ENCODE measurements at places on chromosomes 1 and 21.

GRCh38 chr1:238710697-238711096 lies 675.7 kb upstream of the CHRM3 start:
- no peak for DNase-seq

GRCh38 chr1:31703431-31704270 lies at the start of gene COL16A1:
Gene COL16A1, minus strand, starts transcription at chr1:31704017. Its CDS starts 1,824 bp downstream, at chr1:31702193.
- DNase-seq: no peak

DNA sequence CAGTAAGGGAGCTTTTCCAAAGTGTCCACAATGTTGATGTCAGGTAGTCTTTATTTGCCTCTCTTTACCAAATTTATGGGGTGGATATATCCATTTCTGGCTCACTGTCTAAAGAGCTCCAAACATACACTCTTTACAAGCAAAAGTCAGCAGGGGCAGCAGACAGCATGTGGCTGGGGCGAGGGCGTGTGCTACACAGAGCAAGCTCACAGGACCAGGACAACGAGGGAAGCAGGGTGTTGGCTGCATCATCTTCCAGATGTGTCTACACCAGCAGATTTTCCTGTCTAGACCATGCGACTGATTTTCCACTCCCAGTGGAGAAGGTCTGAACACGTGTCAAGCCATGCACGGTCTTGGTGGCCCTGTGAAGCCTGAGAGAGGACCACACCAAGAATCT lies 123.8 kb downstream of the TRABD2B start:
- DNase-seq: no peak

DNA sequence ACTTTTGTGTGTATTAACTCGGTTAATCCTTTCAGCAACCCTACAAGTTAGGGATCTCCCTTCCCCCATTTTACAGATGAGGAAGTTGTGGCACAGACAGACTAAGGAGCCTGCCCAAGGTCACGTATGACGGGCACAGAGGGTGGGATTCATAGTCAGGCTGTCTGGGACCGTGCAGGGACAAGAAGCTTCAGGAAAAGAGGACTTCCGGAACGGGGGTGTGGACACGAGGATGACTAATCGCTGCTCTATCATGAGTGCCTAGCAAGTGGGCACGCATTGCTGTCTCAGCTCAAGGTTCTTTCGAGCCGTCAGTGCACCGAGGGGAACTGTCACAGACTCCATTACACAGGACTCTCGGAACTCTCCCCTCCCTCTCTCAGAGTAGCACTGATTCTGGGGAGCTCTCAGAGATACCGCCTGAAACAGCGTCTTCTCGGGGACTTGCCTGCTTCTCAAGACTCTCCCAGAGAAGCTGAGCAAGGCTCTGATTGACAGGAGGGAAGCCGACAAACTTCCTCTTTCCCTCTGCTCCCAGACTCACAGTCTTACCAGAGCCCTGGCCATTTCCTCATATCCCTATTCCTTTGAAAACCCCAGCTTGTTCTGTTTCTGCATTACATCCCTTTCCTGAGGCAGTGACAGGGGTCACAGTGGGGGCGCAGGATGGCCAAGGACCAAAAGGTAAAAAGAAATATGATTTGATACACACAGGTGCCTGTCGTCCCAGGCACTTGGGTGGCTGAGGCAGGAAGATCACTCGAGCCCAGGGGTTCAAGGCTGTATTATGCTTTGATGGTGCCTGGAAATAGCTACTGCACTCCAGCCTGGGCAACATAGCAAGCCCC lies 14.4 kb downstream of the FHAD1 start:
- DNase-seq: no peak

DNA sequence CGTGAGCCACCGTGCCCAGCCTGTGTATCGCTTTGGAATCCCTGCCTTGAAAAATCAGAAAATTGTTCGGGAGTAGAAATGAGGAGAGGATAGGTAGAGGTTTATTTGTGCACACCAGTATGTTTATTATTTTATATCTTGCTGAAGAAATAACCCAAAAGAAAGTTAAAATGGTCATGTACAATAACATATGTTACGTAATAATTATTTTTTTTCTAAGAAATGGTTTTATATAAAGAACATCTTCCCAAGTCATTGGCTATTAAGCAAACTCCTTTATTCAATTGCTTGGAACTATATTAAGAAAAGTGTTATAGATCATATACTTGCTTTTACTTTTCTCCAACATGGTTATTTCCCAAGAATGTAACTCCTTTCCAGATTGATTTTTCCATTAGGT lies 171.8 kb downstream of the PHTF1 start:
- no peak for DNase-seq

GRCh38 chr1:207025146-207025880 lies 7.2 kb downstream of the C1orf116 start:
- no peak for DNase-seq

DNA sequence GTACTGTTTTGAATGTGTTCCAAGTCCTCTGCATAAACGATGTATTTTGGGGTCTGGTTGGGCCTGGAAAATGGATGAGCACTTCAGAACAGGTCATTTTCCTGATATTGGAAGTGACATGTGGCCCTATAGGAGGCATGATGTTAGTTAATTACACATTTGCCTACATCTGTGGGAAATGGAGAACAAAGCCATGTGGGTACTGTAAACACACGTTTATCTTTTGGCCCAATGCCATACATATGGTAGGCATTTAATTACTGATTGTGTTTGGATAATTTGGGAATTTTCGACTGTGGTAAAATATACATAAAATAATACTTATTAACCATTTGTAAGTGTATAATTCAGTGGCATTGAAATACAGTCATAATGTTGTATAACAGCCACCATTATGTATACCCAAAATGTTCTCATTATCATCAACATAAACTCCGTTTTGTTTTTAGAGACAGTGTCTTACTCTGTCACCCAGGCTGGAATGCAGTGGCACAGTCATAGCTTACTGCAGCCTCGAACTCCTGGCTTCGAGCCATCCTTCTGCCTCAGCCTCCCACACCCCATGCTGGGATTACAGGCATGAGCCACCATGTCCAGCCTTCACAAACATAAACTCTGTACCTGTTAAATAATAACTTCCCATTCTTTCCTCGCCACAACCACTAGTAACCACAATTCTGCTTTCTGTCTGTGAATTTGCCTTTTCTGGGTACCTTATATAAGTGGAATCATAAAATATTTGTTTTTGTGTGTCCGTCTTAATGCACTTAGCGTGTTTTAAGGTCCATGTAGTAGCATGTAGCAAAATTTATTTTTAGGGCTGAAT lies 11.9 kb upstream of the RNPEP start:
- no peak for DNase-seq

DNA sequence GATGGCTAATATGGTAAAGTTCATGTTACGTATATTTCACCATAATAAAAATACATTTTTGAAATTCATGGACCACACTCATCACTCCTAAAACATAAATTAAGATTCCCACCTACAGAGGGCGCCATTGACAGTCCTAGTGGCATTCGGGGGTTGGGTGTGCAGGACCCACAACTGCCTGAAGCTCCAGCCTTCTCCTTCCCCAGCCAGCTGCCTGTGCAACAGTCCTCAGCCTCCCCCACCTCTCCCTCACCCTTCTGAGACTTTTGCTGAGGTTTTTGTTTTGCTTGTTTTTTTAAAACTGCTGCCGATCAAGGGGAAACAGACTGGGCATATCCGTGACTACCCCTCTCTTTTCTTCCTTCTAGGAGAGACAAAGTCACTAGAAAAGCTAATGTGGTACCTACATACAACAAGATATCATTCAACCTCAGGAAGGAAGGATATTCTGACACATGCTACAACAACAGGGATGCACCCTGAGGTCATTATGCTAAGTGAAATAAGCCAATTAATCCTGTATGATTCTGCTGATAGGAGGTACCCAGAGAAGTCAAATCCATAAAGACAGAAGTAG lies 9.2 kb upstream of the EVA1C start:
- DNase-seq: peak; percentile 22

GRCh38 chr1:152159144-152159543 lies at the start of gene RPTN:
Gene RPTN, minus strand, starts transcription at chr1:152159228. Its CDS starts 1,339 bp downstream, at chr1:152157889.
- no peak for DNase-seq

DNA sequence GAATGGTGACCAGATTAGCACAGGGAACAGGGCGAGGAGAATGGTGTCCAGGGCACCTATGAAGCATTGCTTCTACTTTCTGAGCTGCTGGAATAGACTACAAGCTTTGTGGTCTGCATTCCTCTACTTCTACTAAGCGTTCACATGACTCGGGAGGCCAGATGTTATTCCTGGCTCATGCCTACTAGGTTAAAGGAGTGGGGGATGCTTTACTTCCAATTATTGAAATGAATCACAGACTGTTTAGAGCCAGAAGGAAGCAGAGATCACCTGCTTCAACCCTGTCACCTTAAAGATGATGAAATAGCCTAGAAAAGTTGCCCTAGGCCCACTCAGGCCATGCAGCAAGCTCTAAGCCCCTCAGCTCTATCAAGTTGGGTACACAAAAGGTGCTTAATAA lies 633.5 kb downstream of the KIF26B start:
- DNase-seq: no peak

DNA sequence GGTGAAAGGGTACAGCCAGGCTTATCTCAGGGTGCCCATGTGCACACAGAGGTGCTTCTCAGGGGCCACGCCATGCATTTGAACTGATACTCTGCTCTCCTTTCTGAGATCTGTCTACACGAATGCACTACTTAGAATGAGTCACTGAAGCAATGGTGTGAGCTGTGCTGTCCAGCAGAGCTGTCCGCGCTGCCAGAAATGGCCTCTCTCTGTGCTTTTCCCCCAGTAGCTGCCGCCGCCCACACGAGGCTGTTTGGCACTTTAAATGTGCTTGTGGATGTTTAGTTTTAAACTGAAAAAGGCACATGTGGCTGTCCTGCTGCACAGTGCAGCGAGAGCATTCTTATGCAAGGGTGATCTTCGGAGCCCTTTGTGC lies 87.1 kb upstream of the COL6A1 start:
- no peak for DNase-seq

GRCh38 chr1:8669606-8670335 lies 147.7 kb downstream of the RERE start:
- no peak for DNase-seq
